ENCODE measurements at places on chromosomes 2 and 18. TPM values are rescaled to one million over a fixed set of nuclear protein-coding genes. Genes with fewer than 3 reads are reported as not detected.

Gene CHRNA1
- total RNA-seq, result not detected

Gene DLX1
- total RNA-seq, result not detected

Gene METAP1D
- 8.6 TPM for total RNA-seq

Gene UGT1A5
- not detected for total RNA-seq

Data from left ventricle myocardium superior (tissue), 1 donor.